CD4-positive, alpha-beta T cell treated with Interleukin-17A for 4 hours (primary cell): ENCODE measurements at places on chromosomes 12 and 14.

DNA sequence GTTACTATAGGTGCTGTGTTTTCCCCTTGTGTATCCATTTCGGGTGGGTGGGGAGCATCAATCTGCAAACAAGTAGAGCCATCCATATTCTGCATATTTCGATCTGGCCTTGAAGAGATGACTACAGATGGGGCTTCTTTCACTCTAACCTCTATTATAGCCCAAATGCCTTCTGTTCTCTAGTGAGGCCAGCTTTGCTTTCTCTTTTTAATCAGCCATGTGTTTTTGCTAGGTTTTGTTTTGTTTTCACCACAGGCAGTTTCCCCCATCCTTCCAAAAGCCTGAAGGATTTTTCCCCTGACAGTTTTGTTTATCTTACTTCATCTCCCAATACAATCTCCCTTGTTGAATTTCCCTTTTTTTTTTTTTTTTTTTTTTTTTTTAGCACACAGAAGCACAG, 224.1 kb downstream of the BTG1 start:
- no peak for DNase-seq

DNA sequence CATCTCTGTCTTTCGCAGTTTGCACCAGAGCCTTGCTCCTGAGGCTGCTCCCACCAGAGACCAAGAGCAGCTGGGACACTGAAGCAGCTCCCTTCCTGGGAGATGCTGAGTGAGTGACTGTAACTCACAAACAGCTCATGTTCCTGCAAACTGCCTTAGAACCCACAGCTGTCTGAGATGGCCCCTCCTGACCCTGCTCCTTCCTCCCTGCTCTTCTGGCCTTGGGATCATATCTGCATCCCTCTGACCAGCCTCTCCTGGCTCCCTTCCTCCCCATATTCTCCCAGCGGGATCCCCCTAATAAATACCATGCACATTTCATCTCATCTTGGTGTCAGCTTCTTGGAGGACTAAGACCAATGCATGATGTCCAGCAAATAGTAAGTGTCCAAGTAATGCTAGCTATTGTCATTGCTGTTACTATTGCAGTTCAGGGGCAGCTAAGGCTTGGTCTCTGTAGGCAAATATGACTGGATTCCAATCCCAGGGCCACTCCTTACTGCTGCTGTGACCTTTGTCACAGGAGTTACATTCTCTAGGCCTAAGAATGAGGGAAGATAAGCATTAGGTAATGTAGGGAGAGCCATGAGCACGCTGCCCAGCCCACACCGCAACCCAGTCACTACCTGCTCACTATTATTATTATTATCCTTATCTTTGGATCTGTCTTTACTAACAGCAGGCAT, 47.9 kb downstream of the SYNE3 start:
- no peak for DNase-seq

- DNase-seq = peak; percentile 46
These were observed 97.5 kb downstream of the ZFP36L1 start for GRCh38 chr14:68695326-68695768.

GRCh38 chr12:67911789-67912188, 77.5 kb upstream of the IFNG-AS1 start:
- no peak for DNase-seq

DNA sequence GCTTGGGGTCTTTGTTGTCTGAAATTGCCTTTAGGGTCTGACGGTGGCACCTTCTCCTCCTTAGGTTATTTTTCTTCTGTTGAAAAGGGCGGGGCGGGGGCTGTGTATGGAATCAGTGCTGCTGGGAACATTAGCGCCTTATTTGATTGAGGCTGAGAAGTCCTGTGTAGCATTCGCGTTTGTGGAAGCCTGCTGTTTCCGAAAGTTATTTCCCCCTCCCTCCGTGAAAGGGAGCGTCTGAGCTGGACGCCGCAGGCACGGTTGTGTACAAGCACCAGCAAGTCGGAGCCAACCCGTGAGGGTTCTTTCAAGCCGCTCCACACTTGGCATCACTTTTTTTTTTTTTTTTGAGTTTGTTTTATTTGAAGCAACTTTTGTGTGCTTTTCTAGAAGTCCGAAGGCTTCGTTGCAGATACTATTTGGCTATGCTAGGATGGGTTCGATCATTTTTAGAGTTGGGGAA, 1.1 kb downstream of the SYNE2 start:
- DNase-seq = peak; percentile 70

- DNase-seq = no peak
These were observed 32.8 kb downstream of the CLIP1 start for GRCh38 chr12:122389677-122390076.

DNA sequence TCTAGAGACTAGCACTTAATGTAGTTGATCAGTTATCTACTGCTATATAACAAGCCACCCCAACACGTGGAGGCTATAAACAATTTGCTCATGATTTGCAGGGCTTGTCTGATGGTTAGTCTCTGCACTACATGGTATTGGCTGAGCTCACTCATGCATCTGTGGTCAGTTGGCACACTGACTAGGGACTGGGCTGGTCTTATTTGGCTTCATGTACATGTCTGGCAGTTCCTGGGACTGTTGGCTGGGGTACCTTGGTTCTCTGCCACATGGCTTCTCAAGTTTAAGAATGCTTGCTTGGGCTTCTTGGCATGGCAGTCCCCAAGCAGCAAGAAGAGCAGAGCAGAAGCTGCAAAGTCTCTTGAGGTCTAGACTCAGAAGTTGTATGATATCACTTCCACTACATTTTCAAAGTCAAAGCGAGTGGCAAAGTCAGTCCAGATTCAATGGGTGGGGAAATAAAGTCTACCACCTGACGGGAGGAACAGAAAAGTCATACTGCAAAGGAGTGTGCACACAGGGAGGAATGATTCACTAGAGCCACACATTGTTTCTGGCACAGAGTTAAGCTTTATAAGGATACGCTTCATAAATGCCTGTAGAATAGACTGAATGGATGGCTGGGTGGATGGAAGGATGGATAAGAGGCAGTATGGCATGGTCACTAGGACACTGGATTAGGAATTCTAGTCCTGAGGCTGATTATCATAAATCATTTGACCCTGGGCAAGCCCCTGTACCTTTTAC, 44.8 kb upstream of the PTHLH start:
- no peak for DNase-seq

DNA sequence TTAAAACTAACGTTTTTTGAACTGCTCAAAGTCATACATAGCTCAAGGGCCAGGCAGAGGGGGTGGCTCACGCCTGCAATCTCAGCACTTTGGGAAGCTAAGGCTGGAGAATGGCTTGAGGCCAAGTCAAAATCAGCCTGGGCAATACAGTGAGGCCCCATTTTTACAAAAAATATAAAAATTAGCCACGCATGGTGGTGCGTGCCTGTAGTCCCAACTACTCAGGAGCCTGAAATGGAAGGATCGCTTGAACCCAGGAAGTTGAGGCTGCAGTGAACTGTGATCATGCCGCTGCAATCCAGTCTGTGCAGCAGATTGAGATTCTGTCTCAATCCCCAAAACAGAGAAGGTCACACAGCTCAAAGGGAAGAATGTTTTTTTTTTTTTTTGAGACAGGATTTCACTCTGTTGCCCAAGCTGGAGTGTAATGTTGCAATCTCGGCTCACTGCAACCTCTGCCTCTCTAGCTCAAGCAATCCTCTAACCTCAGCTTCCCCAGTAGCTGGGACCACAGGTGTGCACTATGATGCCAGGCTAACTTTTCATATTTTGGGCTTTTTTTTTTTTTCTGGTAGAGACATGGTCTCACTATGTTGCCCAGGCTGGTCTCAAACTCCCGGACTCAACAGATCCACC, 2.9 kb downstream of the RBM23 start:
- no peak for DNase-seq

DNA sequence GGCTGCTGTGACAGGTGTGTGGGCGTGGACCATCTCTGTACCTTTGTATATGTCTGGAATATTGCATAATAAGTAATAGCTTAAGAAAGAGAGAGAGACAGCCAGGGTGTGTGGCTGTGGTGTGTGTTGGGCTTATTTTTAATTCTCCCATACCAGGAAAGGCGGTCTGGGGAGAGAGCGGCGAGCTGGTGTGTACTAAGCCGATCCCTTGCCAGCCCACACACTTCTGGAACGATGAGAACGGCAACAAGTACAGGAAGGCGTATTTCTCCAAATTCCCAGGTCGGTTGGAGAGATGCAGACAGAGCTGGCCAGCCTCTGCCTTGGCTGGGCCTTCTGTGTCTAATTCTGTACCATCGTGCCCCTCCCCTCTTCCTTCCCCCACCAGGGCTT, 63.9 kb downstream of the AACS start:
- no peak for DNase-seq

GRCh38 chr12:121568971-121569751, 11.7 kb downstream of the KDM2B start:
- no peak for DNase-seq

DNA sequence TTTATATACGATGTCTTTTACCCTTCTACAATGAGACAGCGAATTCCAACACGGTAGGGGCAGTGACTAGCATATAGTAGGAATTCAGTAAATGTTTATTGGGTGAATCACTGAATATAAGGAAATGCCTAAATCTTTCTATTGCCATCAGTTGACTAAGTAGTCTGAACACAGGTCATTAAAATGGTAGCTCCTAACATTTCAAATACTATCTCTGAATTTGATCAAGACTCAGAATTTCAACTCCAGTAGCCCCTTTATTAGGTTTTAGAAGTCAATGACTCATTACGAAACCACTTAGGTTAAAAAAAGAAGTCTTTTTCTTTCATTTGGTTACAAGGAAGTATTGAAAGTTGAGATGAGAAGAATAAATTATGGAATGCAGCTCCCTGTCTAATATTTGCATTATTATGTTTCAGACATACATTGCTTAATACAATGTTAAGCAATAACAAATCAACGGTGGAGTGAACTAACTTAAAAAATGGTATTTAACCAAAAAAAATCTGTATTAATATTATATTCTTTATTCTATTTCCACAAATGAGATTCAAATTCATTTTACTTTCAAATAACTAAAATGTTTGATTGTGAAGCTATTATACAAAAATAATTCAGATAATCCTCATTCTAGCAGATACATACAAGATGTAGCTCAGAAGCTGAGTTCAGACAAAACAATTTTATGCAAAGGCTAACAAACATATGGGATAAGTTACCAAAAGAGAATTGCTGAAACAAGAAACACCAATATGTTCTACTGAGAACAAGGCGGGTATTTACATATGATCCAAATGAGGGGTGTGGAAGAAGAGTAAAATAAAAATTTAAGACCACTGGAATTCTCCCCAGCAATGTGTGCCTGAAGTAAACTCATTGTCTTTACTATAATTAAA, 302.7 kb downstream of the CEP128 start:
- DNase-seq = no peak

DNA sequence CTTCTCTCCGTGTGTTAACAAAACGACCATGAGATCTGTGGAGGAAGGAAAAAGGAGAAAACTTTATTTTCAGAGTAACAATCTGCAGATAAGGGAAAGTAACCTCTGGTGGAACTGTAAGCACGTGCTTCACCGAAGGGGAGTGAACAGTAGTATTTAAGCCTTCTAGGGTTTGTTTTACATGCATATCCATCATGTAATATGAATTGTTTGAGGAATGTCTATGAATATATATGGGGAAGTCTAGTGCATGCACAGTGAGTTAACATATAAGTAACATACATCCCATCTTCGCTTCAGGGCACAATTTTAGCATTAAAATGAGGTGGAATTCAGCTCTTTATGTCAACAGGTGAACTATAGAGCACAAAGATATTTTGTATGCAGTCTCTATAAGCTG, 101.1 kb downstream of the FUT8 start:
- no peak for DNase-seq

- no peak for DNase-seq
These were observed 190.4 kb downstream of the NUAK1 start for GRCh38 chr12:105948331-105948730.
